ENCODE measurements at places on chromosomes 1 and 21. TPM values are rescaled to one million over a fixed set of nuclear protein-coding genes. Genes with fewer than 3 reads are reported as not detected.

Gene CACNA1E
- total RNA-seq, result under 0.01 TPM

Gene CD58
- 19.6 TPM for total RNA-seq

Gene COL24A1
- not detected for total RNA-seq

Gene THAP3
- total RNA-seq, result 16.0 TPM

Gene ADAMTS1
- total RNA-seq, result 10.1 TPM

DNA sequence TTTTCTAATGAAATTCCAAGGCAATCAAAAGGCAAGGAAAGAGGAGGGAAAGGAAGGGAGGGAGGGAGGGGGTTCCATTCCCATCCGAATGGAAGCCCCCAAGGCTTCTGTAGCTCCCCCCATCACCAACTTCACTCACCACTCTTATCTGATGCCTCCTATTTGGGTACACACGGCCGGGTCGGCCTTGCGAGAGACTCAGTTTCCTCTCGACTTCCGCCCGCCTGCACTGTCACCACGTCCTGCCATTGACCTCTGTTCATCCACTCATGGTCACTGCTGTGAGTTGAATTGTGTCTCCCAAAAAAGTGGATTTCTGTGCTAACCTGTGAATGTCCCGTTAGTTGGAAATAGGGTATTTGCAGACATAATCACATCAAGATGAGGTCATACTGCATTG is 11.2 kb downstream of the PDE9A start:
- no peak for DNase-seq

DNA sequence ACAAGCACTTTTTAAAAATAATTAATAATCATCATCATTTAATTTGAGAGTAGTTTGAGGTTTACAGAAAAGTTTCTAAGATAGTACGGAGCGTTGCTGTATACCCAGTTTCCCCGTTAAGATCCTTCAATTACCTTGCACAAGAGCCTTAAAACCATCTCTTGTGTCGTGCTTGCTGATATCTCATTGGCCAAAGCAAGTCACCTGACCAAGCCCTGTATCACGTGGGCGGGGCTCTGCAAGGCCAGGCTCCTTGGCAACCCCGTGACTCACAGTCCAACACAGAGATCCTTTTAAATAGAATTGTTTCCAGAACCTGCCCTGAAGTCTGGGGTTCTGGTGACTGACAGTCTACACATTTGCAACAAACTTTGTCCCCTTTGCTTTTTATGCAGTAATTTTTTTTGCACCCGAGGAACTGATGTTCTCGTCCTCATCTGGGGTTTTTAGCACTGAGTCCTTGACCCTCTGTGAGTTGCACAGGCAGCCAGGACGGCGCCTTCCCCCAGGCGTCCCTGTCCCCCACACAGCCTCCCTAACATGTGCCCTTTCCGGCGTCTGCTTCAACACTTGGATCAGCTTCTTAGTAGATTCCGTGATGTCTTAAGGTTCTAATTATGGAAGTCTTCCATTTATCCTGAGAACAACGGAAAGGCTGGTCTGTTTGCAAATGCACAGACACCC is 183.3 kb upstream of the TMEM51 start:
- peak; percentile 19 for DNase-seq

GRCh38 chr1:69569175-69569541 is 1.4 kb downstream of the LRRC7 start:
- DNase-seq, result no peak

DNA sequence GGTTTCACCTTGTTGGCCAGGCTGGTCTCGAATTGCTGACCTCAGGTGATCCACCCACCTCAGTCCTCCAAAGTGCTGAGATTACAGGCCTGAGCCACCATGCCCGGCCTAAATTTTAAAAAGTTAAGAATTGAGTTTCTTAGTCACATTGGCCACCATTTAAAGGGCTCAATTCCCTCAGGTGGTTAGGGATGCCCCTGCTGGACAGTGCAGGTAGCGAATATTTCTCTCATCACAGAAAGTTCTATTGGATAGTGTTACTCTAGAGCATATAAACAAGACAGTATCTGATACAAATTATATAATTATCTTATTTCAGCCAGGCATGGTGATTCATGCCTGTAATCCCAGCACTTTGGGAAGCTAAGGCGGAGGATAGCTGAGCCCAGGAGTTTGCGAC is 320.2 kb downstream of the ZP4 start:
- DNase-seq, result no peak

GRCh38 chr21:31555741-31556191 is 103.7 kb upstream of the SOD1 start:
- no peak for DNase-seq

- no peak for DNase-seq
Observed at GRCh38 chr1:247366926-247367645, 35.4 kb upstream of the ZNF496 start.

DNA sequence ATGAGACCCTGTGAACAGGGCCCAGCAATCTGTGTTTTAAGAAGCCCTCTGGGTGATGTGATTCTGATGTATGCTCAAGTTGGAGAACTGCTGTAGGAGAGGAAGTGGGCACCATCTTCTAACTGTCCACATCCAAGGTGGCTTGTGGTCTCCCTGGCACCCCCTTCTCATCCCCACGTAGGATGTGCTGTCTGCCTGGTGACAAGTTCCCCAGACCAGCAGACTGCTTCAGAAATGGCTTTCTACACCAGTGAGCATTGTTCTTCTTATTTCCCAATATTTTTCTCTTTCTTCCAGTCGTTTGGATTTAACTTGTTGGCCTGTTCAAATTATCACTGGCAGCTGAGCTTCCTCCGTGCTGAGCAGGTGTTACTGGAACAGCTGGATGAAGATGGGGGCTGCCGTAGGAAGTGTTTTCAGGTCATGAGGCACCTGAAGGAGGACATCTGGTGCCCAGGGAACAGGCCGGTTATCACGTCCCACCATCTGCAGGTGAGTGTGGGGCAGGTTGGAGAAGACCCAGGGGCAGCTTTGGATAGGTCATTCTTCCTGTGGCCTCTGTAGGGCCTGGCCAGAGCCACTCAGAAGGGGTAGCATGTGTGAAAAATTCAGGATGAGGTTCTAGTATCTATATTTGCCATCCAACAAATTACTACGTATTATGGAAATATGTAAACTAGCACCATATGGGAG is 16.8 kb downstream of the MAB21L3 start:
- DNase-seq, result no peak

- DNase-seq, result peak; percentile 53
Observed at GRCh38 chr1:230067871-230068620, 1.0 kb downstream of the GALNT2 start.

DNA sequence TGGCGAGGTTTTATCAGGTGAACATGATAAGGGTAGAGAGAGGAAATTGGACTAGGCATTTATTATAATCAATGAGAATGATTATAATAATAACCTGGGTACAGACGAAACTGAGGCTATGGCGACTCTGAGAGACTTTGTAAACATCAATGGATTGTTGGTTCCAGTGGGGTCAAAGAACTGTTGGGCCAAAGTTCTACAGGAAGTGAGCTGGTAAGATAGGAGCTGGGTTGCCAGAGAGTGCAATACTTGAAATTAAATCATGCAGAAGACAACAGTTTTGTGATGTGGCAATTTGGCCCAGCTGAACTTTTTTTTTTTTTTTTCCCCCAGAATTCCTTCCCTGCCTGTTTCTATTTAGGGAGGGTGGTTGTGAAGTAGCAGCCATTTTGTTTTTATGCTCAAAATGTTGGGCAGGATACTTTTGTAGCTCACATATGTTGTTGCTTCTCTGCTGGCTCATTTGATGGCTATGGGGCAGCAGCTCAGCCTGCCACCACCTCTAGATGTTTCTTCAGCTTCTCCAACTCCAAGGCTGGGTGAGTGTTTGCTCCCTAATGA is 286.5 kb upstream of the B3GALT2 start:
- no peak for DNase-seq

DNA sequence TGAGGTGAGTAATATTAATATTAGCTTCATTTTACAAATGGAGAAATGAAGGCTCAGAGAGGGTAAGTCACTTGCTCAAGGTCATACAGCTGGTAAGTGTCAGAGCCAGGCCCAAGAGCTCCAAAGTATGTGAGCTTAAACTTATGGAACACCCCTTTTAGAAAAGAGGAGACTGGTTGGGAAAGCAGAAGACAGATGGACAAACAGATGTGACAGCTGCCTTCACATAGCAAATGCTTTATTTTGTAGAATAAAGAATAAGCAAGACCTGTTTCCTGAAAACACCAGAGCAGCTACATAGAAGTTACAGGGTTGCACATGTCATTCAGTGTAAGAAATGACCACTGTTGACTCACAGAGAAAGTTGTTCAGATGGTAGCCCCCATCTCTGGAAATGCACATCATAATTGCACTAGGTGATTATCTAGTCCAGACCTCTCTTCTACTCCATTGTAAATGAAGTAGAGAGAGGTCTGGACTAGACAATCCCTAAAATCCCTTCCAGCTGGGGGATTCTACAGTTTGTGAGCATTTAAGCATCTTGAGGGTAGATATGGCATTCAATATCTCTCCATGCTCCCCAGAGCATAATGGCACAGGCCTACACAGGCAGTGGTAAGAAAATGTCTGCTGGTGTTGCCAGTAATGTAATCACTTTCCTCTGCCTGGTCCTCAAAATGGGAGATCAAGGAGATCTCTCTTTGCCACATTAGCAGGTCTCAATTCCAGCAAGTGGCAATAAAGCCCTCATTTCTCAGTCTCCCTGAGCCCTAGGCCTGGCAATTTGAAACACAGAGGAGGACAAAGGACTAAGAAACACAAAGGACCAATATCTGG is 188.2 kb upstream of the FGGY start:
- DNase-seq, result no peak

- no peak for DNase-seq
Observed at GRCh38 chr1:87331365-87332241, 2.9 kb downstream of the LMO4 start.

DNA sequence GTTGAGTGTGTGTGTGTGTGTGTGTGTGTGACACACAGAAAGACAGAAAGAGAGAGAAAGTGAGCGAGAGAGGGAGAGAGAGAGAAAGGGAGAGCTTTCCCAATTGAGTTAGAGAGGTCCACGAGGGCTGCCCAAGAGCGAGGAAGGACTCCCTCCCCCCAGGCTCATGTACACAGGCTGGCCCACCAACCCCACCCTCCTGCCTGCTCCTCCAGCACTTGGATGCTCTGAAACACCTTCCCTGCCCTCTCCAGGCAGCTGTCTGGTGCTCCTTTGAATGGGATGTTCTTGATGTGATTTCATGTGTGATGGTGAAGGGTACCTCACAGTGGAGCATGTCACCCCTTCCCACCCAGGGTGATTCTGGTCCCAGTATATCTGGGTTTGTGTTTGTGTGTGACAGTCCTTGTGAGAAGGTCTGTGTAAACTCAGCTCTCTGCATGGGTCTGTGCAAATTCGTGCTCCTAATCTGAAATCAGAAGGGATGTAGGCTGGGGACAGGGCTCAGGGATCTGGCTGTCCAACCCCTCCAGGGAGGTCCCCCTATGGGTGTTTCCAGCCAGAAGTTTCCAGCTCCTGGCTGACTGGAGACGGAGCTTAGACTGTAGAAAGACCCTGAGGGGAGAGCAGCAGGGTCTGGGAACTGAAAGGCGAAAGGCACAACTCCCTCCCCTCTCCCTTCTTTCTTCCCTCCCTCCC is 6.8 kb upstream of the PEAR1 start:
- no peak for DNase-seq

DNA sequence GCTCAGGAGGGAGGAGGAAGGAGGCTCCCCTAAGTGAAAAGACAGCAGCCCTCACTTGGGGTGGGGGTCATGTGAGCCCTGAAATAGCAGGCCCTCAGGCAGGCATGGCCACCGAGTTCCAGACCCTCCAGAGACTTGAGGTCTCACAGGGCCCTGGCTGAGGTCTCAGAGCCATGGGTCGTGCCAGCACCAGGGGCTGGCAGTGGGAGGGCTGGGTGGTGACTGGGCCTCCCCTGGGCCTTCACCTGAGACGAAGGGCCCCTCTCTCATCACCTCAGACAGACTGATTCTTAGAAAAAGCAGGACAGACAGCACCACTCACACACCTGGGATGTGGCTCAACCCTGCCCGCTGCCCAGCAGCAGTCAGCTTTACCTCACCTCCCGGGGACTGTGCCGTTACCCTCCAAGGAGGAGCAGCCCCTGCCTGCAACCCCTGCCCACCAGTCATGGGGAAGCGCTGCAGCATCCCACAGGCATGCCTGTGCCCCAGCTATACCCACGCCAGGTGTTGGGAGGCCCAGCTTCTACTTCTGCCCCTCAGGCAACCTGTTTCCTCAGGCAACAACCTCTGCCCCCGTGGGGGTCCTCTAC is 42.6 kb upstream of the LRP8 start:
- DNase-seq, result no peak

GRCh38 chr1:163275222-163275621 is 46.5 kb upstream of the NUF2 start:
- DNase-seq, result no peak

- no peak for DNase-seq
Observed at GRCh38 chr1:164863056-164863455, 304.1 kb downstream of the PBX1 start.

- no peak for DNase-seq
Observed at GRCh38 chr1:151343587-151343986, 3.5 kb downstream of the RFX5 start.
